WERI-Rb-1 (cell line): ENCODE measurements at places on chromosomes 5 and 9.

DNA sequence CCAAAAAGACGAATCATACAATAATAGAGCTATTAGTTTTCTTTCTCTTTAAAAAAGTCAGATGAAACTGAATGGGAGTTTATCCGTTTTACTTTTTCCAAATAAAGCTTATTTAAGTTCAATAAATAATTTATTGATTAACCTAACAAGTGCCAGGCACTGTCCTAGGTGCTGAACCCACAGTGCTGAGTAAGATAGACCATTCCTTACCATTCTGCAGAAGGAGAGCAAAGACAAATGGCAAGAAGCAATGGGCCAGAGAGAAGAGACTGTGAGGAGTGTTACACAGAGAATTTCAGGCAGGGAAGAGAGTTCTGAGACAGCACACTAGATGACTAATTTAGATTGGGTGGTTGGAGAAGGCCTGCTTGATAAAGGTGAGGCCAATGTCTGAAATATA, 127.2 kb downstream of the AUH start:
- DNase-seq, result no peak

DNA sequence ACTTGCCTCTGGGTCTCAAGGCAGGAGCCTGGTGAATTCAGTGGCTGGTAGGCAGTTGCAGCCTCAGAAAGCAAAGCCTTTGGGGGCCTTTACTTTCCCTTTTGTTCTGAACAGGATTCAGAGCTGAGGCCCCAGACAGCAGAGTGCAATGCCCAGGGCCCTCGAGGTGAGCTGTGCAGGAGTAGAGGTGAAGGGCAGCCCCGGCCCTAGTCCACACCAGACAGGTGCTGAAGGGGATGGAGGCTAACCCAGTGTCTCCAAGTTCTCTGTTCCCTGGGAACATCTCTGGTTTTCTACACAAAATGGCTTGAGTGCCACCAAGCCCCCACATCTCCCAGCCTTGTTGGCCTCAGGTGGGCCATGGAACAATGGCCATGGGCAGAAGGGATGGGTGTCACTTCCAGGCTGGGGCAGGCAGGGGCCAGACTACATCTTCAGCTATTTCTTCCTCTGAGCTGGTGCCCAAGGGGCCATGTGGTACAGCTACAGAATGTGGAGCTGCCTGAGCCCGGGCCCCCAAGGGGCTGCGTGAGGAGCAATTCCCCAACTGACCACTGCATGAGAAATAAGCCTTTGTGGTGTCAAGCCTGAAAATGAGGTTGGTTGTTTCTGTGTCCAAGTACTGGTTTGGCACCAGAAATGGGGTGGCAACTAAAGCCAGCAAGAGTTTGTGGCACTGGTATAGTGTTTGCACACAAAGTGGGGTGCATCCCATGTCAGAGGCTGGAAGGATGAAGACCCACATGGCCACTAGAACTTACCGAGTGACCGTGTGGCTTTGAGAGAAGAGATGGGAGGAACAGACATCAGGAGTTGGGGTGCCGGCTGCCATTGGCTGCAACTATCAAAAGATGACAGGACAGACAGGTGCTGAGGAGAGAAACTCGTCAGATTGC, 57.8 kb downstream of the BARX1 start:
- no peak for DNase-seq

DNA sequence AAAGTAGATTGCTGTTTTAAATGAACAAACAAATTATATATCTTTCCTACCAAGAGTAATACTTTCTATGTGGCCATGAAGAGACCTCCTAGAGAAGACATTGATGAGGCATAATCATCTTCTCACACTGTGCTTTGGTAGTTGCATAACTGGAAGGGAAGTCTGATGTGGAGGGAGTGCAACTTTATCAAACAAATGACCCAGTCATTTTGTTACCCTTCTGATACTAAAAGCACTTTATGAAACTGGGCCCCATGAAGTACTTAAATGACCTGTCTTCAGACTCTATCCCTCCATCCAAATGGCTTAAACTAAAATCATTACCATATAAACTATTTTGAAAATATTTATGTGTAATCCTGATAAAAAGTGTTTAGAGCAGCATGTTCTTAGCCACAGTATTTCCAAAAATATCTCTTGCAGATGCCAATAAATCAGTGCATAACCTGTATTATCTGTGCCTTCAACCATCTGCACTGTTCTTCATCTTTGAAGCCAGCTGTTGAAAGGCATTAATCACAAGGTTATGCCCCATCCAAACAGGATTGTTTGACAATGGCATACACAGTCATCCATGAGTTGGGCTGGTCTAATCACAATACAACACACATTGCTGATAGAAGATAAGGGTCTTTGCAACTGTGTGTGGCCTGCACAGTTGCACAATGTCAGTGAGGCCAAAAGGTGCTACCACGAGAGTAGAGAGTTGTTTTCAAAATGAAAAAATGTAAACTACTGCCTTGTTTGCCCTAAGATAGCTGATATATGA, 31.9 kb upstream of the MIER3 start:
- DNase-seq, result no peak

DNA sequence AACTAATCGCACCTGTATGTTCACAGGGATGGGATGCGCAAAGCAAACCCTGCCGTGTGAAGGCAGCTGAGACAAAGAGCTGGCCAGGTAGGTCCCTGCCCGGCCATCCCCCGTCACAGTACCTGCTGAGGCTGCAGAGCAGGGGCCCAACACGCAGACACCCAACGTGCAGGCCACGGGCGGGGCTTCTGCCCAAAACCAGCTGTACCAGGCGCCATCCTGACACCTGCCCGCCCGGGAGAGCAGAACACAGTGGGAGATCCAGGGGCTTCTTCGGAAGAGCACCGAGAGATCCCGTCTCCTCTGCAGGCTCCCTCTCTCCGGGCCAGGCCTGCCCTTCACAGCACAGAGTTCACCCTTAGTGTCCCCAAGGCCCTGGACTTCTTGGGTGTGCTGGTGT, 28.4 kb downstream of the ABO start:
- no peak for DNase-seq

- no peak for DNase-seq
Measured at GRCh38 chr9:134575901-134576176, 65.8 kb upstream of the COL5A1 start.

DNA sequence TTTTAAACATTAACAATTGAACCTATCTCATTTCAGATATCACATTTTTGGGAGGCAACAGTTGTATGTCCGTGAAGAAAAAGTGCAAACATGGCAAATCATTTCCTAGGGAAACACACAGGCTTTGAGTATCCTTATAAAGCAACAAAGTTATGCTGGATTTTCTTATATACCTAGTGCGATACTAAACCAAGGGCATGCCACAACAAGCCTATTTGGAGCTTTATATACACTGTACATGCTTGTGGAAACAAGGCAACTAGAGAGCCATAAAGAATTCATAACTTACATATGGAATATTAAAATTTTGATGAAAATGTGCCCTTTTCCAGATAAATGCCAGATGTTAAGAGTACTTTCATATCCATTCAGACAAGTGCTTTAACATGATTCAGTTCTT, 191.4 kb downstream of the DCP2 start:
- DNase-seq, result no peak

GRCh38 chr9:134738869-134739659, 97.5 kb downstream of the COL5A1 start:
- peak; percentile 89 for DNase-seq

DNA sequence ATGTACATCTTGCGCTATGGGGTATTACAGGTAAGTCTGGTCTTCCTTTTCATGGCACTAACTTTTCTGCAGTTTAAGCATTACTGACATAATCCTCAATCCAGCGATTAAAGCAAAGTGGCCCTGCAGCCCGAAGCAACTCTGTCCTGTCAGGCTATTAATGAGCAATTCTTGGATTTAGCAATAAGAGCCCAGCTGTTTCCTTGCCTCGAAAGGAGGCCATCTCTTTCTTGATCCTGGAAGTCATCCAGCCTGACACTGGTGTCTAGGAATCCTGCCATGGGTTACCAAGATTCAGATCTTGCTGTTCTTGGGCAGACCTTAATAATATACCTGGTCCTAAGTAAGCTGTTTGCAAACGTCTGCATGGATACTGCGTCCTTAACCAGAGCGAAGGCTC, 102.0 kb downstream of the RFK start:
- peak; percentile 59 for DNase-seq

DNA sequence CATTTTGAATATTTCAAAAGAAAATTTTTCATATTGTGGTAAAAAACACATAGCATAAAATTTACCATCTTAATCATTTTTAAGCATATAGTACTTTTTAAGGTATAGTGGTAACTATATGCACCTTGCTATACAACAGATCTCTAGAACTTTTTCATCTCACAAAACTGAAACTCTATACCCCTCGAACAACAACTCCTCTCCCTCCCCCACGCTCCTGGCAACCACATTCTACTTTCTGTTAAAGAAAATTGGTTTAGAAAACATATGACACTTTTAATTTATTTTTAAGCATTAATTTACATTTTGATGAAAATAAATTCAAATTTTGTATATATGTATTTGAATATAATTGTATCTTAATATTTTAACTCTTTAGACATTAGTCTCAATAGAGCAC, 147.2 kb upstream of the EFNA5 start:
- DNase-seq, result no peak

GRCh38 chr9:117134826-117135500, 279.9 kb downstream of the ASTN2 start:
- DNase-seq, result no peak

GRCh38 chr5:10469253-10470050, 27.8 kb downstream of the ROPN1L start:
- DNase-seq, result no peak

- DNase-seq, result peak; percentile 64
Measured at GRCh38 chr5:98774192-98775033, 950 bp downstream of the RGMB start.

- no peak for DNase-seq
Measured at GRCh38 chr5:138037907-138038633, 5.2 kb upstream of the FAM13B start.

GRCh38 chr9:86356871-86357866, 3.0 kb upstream of the TUT7 start:
- DNase-seq, result no peak

DNA sequence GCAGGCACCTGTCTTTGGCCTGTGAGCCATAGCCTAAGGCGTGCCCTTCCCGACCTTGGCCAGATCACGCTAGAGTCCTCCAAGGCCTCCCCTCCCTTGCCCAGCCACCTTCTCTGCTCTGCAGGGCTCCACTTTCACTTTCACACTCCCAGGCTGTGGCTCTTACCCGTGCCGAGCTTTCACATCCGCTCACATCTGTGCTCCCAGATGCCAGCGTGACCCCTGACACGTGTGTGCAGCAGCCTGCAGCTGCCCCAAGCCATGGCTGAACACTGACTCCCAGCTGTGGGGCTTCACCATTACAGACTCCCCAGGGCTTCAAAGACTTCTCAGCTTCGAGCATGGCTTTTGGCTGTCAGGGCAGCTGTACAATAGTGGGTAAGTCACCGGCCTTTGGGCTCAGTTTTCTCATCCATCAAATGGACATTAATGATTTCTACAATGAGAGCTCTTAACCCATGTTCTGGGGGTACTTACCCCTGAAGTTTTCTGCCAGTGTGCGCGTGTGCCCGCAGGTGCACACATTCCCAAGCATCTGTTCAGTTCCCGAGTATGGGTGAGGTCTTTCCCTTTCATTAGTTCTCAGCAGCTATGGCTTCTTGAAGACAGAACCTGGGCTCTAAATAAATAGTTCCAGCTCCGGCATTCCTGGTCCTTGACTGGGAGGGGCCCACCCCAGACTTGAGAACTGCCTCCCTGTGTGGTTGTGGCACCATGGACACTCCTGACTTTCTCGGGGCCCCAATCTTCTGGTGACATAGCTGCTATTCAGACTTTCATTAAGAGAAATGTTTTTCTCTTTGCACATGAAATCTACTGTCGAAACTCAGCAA, 118.6 kb downstream of the RGS3 start:
- no peak for DNase-seq

DNA sequence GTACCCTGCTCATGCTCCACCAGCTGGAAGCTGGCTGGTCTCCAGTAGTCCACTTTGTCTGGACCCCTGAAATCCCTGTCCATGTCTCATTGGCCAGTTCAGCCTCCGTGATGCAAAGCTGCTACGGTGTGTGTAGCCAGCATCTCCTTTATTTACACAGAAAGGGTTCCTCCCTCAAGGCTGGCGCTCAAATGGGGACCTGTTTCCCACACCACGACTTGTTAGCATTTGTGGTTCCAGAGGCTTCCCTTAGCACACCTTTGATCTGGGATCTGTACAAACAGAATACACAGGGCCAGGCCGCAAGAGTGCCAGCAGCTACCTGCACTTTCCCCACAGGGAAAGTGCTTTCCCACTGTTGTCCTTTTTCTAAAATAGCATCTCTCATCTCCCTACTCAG, 5.7 kb upstream of the SMU1 start:
- DNase-seq, result no peak

- DNase-seq, result no peak
Measured at GRCh38 chr9:114246558-114246957, 76.3 kb upstream of the ORM1 start.

- DNase-seq, result no peak
Measured at GRCh38 chr5:60961685-60962084, 16.7 kb downstream of the NDUFAF2 start.

GRCh38 chr5:148986636-148987035, 76.2 kb downstream of the SH3TC2 start:
- no peak for DNase-seq

- no peak for DNase-seq
Measured at GRCh38 chr9:80012557-80013330, 441.0 kb downstream of the TLE4 start.

GRCh38 chr5:158100373-158100888, 241.5 kb upstream of the CLINT1 start:
- no peak for DNase-seq

- no peak for DNase-seq
Measured at GRCh38 chr9:6147846-6148245, 67.8 kb upstream of the IL33 start.
